Activated T-helper 1 cell treated with anti-CD3 and anti-CD28 coated beads, Interleukin-12 subunit alpha, Interleukin-12 subunit beta, Interleukin-2, Interleukin-4 antibody, amounts not matched to agents 30 ng/mL and 10 ng/mL and 1 ng/mL, durations not matched to agents 14 hours and 24 hours and 36 hours (primary cell): ENCODE measurements at places on chromosomes 2 and 18.

DNA sequence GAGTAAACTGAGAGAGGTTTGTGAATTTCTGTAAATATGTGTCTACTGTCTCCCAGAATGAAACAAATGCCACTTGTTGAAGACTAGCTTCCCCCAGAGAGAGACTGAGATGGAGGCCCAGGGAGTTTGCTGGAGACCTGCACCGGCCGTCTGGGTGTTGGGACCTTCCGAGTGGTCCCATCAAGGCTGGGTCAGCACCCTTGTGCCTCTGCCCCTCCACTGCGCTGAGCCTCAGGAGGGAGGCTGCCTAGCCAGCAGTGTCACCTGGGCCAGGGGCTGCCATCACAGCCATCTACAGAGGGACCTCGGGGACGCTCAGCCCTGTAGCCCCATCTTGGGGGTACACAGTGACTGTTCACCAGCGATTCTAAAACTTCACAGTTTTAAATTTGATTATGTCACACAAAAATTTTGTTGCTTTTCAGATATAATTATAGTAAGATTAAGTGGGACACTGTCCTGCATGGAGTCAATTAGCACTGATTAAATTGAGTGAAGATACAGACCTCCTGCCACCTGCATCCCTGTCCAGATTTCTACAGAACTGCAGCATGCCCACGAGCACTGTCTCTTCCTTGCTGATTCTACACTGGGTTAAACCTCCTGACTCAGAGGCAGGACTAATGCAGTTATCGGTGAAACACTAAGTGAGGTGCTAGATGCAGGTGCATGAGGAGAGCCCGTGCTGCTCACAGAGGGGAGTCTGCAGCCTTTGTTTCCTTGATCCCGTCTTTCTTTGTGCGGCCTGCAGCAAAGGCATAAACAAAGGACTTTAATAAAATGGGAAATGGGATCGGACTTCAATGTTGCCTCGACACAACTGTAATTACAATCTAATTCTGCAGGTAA, 50.5 kb downstream of the TMEM18 start:
- DNase-seq: no peak

- no peak for DNase-seq
These were observed 48.2 kb downstream of the RNF138 start for GRCh38 chr18:32139835-32140283.

GRCh38 chr2:238938401-238939055, 90.6 kb downstream of the TWIST2 start:
- DNase-seq: no peak

DNA sequence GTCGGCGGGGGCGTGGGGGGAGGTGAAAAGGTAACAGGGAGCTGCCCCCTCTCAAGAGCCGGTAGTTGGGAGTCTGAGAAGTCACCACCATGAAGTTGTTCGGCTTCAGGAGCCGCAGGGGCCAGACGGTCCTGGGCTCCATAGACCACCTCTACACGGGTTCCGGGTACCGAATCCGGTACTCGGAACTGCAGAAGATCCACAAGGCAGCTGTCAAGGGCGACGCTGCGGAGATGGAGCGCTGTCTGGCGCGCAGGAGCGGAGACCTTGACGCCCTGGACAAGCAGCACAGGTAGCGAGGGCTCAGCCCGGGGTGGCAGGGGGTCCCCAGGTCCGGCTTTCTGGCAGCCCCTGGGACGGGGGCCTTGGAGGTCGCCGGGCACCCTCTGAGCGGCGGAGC, 47.1 kb upstream of the ZNF519 start:
- DNase-seq: no peak

GRCh38 chr2:223203971-223204929, 152.3 kb downstream of the KCNE4 start:
- DNase-seq: no peak

GRCh38 chr18:73840319-73840945, 307.2 kb downstream of the FBXO15 start:
- DNase-seq: no peak

GRCh38 chr2:85601771-85602475, 575 bp downstream of the TMEM150A start:
- no peak for DNase-seq
